ENCODE measurements at places on chromosomes 2 and 18.

GRCh38 chr2:126979039-126980003 is 80.6 kb downstream of the TEX51 start:
- DNase-seq = no peak

DNA sequence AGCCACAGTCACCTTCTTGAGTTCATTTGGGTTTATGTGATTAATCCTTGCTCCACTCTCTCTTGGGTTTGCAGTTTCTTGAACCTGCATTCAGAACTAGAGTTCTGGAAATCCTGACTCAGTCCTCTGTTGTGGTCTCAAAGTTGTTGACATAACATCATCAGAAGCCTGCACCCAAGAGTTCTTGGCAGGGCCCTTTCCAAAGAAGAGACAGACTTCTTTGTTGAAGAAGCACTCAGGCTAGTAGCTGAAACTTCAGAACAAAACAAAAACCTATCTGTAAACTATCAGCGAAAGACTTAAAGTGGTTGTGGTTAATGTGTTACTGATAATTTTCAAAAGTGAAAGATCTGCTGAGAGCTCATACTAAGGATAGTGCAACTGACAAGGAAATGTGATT is 120.8 kb downstream of the FAM168B start:
- no peak for DNase-seq

DNA sequence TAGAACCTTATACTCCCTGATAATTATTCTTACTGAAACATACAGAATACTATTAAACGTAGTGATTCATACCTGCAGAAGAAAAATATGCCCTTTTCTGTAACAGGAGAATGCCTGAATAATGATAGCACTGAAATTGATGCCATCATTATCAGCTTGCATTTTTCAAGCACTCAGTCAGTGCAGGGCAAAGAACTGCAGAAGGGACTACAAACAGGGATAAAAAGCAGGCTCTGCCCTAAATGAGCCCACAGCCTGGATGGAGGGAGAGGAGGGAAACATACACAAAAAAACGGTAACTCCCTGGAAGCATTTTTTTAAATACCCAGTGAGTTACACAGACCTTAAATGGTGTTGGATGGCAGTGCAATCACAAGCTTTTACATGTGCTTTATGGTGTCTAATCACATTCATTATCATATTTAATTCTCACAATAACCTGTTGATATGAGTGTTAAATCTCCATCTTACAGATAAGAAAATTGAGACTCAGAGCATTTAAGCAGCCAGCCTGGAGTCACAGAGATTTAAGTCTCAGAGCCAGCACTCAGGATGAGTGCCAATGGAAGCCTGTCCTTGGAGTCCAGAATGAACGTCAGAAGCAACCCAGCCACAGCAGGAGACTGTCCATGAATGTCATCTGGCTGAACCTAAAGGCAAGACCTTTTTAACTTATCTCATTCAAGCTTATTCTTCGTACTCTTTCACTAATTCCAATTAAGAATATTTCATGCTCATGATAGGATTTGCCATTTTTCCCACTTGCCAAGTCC is 139.3 kb upstream of the CTNNA2 start:
- no peak for DNase-seq

- peak; percentile 73 for DNase-seq
Measured at GRCh38 chr2:11784747-11785610, 38.5 kb downstream of the LPIN1 start.

DNA sequence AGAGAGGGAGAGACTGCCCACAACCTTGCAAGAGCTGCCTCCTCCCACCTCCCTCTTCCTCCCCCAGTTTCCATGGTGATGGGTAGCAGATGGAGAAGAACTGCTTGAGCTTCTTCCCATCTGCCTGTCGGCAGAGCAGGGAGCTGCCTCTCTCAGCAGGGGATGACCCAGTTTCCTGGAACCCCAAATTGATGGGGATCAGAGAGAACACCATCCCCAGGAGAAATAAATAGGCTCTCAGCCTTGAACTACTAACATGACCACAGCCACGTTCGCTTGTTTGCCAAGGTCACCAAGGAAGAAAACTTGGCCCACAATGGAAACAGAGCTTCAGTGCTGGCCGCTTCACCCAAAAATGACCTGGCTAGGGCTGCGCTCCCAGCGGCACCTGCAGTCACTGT is 82.2 kb downstream of the ADD2 start:
- DNase-seq = no peak

Measured in 8988T (cell line).